Activated CD8-positive, alpha-beta memory T cell treated with anti-CD3 and anti-CD28 coated beads for 4 hours (primary cell): ENCODE measurements at places on chromosomes 4 and X.
A peak's percentile ranks its signal among the peaks of the same experiment; 100 is the strongest.

DNA sequence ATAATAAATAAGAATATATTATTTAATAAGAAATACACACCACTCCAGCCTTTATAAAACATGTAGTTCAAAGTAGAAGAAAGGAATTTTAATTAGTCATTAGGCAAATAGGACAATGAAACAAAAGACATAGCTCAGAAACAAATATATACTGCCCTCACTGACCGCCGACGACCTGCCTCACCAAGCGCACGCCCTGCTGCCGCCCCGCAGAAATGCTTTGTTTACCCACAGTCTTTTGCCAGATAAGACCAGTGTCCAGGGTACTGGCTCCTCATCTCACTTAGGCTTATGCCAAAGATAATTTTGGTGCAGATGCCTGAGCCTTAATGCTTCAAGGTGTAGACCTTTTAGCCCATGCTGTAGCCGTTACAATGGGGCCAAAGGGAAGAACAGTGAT, 199.5 kb downstream of the HHIP start:
- no peak for DNase-seq

DNA sequence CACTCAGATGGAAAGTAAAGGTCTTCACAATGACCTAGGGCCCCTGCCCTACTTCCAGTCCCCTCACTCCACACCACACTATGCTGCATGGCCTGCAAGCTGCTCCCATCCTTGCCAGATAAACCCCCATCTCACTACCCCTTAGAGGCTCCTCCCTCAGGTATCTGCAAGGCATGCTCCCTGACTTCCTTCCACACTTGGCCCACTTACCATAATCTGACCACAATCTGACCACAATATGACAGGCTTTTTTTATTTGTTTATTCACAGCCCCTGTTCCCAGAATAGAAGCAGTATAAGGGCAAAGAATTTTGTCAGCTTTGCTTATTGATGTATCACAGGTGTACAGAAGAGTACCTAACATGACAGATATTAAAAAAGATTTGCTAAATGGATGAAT, 124.7 kb downstream of the CAMK2D start:
- DNase-seq: no peak

- DNase-seq: no peak
Measured at GRCh38 chr4:5956285-5957021, 61.8 kb downstream of the C4orf50 start.

DNA sequence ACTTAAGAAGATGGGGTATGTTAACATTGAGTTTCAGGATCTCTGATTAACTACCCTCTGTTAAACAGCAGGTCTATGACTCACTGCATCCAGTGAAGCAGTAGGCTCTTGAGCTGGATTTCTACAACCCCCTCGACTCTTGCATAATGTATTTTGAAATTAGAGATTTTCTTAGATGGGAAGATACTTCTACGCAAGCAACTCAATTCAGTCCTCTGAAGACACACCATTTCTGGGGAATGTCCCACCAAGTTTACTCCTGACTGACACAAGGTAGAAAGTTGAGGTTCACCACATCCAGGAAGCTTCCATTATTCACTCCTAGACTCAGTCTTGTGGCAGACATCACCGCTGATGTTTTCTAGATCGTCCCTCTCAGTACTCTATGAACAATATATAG, 12.9 kb downstream of the PALLD start:
- DNase-seq: peak; percentile 13

GRCh38 chr4:12421364-12421763, 992.7 kb upstream of the HS3ST1 start:
- DNase-seq: no peak

- no peak for DNase-seq
Measured at GRCh38 chr4:37066159-37066558, 178.4 kb upstream of the NWD2 start.

DNA sequence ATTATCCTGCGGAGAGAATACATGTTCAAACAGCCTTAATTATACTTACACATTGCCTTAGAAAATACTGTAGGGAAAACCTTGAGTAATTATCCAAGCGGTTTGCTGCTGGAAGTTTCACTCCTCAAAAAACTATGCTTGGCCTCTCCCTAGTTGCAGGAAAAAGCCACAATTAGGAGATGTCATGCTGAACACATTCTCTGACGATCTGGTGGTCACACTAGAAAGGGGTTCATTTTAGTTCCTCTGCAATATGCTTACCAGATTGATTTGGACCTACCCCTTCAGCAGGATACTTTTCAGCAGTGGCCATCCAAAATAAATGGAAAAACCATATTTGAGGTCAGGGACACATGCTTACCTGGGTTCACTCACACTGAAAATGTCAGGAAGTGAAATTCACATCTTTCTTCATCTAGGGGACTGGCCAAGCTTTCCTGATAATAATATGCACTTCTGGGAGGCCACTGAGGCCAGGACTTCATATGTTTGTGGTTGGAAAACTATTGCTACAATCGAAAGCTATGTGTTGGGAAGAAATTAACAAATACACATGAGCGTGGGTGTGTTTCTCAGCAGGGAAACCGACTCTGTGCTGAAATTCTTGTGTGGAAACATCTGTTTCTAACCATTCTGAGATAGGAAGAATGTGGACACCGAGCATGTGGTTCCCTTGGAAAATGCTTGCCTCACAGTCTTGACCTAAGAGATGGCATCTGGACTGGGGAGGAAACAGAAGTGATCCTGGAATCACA, 68.8 kb downstream of the ATXN3L start:
- DNase-seq: no peak

DNA sequence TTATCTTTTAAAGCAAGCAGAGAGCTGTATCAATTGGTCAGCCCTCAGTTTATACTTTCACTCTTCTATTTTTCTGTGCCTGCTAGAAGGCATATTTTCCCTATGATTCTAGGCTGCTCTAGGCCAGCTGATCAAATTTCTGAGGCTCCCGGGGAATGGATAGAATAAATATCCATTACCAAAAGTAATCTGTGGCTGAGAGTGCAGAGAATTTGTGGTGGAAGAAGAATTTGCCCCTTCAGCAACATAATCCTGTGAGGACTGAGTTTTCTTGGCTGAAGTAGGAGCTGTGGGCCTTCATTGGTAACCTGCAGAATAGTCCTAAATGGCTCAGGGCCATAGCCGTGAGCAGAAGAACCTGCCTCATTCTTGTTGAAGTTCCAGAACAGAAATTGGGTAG, 314.6 kb upstream of the CASK start:
- no peak for DNase-seq

- DNase-seq: no peak
Measured at GRCh38 chr4:173486714-173487392, 43.2 kb downstream of the HAND2 start.

GRCh38 chr4:143406523-143406922, 69.8 kb downstream of the GAB1 start:
- no peak for DNase-seq

- DNase-seq: no peak
Measured at GRCh38 chr4:15322006-15322405, 105.8 kb upstream of the C1QTNF7 start.

DNA sequence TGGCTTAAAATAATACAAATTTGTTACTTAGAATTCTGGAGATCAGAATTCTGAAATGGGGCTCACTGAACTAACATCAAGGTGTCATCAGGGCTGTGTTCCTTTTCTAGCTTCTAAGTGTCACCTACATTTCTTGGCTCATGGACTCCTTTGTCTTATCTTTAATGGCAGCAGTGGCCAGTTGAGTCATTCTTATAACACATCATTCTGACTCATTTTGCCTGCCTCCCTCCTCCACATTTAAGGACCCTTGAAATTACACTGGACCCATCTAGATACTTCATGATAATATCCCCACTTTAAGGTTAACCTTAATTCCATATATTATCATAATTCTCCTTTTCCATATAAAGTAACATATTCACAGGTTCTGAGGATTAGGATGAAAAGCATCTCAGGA, 215.9 kb downstream of the GUCY2F start:
- DNase-seq: no peak

GRCh38 chrX:133602881-133603280, 187.6 kb upstream of the GPC4 start:
- DNase-seq: no peak

DNA sequence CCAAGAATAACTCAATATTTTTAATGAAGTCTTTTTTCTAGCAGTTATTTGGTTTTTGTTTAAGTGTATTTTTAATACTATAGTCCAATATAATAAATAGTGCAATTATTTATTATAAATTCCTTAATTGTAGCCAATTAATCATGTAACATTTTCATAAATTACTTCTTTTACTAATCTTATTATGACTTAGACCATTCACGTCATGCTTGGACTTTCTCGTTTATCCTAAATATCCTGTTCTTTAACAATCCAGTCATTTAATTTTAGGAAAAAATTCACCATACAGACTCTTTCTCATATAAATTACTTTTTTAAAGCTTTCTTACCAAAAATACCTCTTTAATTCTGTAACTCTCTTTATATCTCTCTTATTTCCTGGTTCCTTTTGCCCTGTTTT, 350.1 kb downstream of the AR start:
- DNase-seq: no peak

DNA sequence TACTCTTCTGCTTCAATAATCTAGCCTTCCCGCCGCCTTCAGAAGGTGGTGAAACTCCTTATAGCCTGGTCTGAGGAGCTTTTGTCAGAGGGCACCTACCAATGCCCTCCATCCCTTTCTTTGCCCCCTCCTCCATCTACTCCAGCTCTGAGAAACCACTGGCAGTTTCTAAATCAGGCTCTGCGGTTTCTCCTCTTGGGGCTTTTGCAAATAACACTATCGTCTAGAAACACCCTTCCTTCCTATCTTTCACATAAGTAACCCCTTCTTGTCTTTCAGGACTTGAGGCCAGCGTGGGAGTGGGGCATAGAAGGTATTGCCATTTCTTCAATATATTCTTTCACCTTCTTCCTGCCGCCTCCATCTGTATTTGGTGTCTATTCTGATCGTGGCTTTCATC, 1.2 kb upstream of the EFHC2 start:
- no peak for DNase-seq

- no peak for DNase-seq
Measured at GRCh38 chrX:135652602-135653001, 60.8 kb upstream of the CT45A1 start.

DNA sequence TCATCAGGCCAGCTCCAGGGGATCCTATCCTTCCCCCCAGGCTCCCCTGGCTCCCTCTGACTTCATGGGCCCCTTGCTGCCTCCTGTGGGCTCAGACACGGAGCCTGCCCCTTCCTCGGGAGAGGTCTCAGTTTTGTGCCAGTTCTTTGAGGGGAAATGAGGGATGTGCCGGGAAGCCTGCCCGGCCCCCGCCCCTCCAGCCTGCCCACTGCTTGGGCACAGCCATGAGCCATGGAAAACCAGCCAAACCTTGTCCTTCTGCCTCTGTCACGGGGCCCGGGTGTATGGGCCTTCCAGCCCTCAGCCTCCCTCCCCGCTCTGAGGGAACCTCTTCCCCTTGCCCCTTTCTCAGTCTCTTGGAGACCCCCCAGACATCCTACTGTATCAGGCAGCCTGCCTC, 6.8 kb downstream of the BGN start:
- DNase-seq: no peak

- no peak for DNase-seq
Measured at GRCh38 chr4:128847082-128847724, 37.7 kb downstream of the JADE1 start.

DNA sequence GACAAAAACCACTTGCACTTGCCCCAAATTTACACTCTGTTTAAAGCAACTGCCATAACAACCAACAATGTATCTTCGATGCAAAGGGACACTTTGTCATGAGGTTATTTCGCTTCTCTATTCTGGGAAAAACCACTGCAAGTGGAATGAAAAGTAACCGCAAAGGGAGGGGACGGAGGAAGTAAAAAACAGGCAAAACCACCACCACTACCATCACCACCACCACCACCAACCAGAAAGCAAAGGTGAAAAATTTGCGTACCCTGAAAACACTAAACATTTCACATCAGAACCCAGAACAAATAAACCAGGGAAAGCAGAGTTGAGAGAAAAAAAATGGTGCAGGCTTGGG, 1.2 kb upstream of the N4BP2 start:
- peak; percentile 14 for DNase-seq

- no peak for DNase-seq
Measured at GRCh38 chrX:12767856-12768255, 23.4 kb upstream of the PRPS2 start.

- no peak for DNase-seq
Measured at GRCh38 chrX:32532262-32532661, 679.1 kb downstream of the DMD start.

DNA sequence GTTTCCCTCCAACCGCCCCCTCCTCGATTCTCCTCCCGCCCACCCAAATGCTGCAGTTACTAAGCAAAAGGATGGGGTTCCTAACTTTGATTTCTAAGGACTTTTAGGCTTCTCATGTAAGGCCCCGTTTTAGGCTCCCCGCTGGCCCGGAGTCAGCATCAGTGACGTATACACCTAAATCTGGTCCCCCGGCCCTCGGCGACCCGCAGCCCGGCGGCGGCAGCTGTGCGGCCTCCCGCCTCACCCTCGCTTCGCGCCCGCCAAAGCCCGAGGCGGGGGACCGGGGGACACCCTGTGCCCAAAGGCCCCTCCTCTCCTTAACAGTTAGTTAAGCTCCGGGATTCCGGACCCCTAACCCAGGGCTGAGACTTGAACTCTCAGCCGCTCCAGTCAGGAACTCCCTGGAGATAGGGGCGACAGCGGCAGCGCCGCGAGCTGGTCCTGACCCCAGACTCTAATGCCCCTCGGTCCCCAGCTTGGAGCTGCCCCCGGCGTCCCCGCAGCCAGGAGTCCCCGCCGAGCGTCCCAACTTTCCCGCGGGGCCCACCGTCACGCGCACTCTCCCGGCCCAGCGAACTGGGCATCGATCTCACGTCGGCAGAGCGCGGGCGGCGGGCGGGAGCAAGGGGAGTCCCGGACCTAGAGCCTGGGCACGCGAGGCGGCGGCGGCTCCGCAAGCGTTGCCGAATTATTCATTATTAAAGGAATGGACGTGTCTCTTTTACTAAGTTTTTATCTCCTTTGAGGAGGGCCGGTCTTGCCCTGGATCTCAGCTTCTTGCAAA, 1.5 kb upstream of the NR3C2 start:
- no peak for DNase-seq

- no peak for DNase-seq
Measured at GRCh38 chr4:110412354-110413065, 63.4 kb upstream of the ENPEP start.

GRCh38 chrX:153417637-153418036, 6.4 kb downstream of the ZFP92 start:
- DNase-seq: no peak

DNA sequence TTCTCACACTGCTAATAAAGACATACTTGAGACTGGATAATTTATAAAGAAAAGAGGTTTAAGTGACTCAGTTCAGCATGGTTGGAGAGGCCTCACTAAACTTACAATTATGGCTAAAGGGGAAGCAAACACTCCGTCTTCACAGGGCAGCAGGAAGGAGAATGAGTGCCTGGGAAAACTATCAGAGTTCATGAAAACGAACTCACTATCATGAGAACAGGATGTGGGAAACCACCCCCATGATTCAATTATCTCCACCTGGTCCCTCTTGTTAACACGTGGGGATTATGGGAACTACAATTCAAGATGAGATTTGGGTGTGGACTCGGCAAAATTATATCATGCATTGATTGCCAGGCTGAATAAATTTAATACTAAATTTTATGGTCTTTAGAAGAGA, 592.7 kb downstream of the GRXCR1 start:
- DNase-seq: no peak

- no peak for DNase-seq
Measured at GRCh38 chr4:73922766-73923630, 53.8 kb downstream of the CXCL1 start.
